Left lobe of liver (tissue), 2 donors: ENCODE measurements at places on chromosomes 1 and 21. TPM values are rescaled to one million over a fixed set of nuclear protein-coding genes. Genes with fewer than 3 reads are reported as not detected.

- DNase-seq: no peak
Observed at GRCh38 chr1:221712198-221712684, 29.6 kb downstream of the DUSP10 start.

DNA sequence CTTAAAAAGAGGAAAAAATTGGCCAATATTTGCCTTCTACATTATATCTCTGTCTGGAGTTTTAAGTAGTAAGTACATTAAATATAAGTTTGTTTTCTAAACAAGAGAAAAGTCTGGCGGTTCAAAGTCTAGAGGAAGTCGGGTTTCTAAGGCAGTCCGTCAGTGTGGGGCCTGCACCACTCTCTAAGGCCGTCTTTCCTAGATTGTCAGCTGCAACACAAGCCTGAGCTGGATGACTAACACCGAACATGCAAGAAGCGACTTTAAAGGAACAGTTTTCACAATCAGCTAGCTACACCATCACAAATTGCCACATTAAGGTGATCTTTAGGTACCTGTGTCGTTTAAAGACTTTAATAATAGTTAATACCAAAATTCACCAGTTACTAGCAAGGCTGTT, 19.6 kb downstream of the CCSAP start:
- DNase-seq: no peak

GRCh38 chr21:27021801-27022200, 54.9 kb upstream of the ADAMTS5 start:
- no peak for DNase-seq

The VWA5B1 gene
- not detected for total RNA-seq
